ENCODE measurements at places on chromosomes 2 and 18.

DNA sequence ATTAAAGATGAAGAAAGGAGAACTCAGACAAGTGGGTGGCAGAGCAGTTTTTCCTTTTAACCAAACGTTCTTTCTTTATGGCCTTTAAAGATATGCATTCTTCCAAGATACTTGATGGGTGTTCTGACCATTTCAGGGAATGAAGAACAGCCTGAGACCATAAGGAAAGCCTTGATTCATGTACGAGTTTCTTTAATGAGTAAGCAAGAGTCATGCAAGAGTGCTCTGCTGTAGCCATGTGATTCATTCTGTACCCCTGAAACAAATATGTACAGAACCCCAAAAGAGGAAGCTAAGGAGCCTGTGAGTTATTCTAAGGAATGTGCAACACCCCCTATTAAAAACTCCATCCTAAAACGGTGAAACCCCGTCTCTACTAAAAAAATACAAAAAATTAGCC is 372.8 kb downstream of the MTX2 start:
- DNase-seq = no peak

DNA sequence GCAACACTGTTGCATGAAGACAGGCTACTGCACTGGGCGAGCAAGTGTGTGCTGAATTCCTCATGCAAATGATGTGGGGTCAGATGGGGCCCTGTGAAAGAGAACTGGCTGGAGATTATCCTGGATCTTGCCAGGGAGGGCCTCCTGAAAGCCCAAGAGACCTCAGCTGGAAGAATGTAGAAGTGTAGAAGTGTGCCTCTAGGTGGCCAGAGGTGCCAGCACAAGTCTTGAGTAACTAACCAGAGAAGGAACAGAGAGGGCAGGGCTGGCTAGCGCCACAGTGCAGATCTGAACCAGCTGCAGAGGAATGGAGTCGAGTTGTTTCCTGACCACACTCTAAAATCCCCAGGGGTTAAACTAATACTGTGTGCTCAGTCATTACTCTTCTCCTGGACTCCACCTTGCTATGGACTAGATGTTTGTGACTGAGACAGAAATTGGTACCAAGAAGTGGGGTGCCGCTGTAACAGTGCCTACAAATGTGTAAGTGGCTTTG is 399.3 kb downstream of the LRATD1 start:
- DNase-seq = no peak

GRCh38 chr18:11496526-11497172 is 112.7 kb upstream of the SLC35G4 start:
- DNase-seq = no peak

DNA sequence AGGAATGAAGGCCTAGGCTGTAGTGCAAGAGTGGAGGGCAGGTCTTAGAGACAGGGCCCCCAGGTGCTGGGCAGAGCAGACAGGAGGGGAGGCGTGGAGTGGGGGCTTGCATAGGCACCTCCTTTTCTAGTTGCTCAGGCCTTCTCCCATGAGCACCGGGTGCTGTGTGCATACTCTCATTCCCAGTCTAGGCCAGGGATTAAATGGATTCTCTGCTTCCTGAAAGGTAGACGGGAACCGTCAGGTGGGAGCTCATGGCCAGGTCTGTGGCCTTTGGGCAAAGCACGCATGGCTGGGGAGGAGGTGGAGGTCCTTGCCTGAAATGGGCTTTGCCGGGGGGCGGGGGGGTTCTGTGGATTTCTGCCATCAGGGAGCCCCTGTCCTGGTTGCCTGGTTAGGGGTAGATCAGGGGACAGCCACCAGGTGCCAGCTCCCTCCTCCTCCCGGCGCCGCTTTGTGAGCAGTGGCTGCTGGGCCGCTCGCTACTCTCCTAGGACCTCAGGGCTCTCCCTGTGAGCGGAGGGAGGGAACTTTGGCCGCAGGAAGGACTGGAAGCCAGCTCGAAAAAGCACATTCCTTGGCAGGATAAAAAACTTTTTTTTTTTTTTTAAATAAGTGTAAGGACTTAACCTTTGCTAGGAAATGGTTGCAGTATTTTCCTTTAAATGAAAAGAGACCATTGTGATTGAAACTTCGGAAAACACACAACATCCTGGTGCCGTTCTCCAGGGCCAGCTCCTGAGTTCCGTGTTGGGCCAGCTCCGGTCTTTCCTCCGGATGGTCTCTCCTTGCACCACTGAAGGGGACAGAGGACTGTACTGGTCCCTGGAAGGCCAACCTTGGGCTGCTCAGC is 82.8 kb upstream of the HAAO start:
- no peak for DNase-seq

DNA sequence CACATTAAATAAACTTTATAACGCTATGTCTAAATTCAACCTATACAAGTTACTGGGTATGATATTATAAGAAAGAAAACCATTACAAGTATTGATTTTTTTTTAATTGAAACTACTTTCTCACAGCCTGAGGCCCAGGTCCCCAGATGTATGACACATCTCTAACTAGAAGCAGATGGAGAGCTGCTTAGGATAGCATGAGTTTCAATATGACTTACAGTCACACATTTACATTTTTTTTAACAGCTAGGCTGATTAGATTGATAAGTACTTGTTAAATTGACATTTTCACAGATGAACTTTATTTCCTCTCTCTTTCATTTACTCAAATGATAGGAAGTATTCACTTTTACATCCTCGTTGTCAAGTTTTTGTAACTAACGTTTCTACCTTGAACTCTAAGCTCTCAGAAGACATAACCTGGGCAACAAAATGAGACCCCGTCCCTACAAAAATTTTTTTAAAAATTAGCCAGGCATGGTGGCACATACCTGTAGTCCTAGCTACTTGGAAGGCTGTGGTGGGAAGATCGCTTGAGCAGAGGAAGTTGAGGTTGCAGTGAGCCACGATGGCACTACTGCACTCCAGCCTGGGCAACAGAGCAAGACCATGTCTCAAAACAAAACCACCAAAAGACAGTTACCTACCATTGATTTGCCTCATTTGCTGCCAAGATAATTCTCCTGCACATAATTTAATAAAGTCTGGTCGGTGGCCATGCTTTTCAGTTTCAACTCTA is 52.4 kb downstream of the STK39 start:
- no peak for DNase-seq

DNA sequence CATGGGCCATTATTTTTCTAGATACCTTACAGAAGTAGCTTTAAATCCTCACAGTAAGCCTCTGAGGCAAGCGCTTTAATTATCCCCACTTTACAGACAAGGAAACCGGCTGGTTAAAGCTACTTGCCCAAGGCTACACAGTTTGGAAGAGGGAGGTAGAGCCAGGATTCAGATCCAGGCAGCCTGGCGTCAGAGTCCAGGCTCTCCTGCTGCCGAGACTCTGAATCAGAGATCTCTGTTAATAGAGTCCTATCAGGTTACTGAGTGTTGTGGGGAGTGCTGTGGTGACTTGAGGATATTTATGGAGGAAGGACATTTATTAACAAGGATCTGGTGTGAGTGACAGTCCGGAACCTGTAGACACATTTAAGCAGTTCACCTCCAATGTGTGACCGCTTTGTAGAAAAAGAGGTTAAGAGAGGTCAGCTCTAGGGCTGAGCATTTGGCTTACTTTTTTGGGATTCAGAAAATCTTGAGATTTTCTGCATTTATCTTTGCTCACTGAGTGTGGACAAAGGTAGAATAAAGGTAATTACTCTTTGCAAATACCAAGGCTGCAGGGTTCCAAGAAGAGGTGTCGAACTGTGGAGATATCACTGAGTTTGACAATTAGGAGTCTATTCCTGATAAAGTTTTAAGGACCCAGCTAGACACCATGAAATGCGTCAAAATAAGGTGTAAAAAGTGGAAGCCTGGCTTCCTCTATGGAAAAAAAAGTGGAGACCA is 1.6 kb upstream of the CEP192 start:
- no peak for DNase-seq
